ENCODE measurements at places on chromosomes 2 and 18.

DNA sequence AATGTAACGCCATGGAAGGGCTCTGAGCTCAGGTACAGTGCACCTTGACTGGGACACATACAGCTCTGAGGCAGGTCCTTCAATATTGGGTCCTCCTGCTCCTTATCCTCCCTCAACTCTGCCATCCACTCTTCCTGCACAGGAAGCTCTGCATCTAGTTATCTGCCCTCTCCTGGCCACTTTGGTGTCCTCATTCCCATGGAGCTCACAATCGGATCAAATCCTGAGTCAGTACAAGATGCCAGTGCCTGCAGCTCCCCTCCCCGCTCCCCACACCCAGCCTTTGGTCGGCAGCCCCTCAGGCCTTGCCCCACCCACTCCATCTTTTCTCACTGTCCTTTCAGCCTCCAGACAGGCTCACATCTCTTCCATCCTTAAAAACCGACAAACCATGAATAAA, 58.0 kb downstream of the LRRFIP1 start:
- DNase-seq = no peak

DNA sequence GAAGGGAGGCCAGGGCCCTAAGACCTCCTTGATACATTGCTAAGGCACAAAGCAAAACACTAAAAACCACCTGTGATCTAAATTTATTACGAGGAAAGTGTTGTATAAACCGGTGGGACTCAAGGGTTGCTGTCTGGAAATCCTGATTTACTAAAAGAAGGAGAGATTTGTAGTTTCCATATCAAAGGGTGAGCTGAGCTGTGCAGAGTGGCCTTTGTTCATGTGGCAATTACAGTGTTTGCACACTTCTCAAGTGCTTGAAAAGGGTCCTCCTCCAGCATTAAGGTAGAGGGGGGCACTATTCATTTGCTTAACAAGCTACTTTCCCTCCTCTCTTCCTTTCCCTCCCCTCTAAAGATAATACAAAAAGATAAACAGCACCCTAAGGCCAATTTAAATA, 30.5 kb upstream of the ITGA4 start:
- no peak for DNase-seq

- DNase-seq = no peak
Measured at GRCh38 chr2:236691799-236692167, 122.2 kb downstream of the ACKR3 start.

DNA sequence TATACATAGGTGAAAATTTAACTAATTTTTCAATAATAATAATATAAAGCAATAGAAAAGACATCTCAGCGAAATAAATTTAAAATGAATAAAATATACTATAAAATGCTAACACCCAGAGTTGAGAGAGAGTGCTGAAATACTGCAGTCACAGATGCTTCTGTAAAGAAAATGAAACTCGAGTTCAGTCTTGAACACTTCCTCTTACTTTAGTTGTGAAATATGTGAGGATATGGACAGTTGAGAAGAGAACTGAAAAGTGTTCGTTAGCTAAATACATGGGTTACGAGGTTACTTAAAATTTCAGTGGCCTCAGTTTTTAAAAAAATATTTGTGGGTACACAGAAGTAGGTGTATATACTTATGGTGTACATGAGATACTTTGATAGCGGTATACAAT, 106.8 kb downstream of the DNAH7 start:
- no peak for DNase-seq

- no peak for DNase-seq
Measured at GRCh38 chr2:173001664-173002604, 73.7 kb upstream of the MAP3K20 start.

- no peak for DNase-seq
Measured at GRCh38 chr2:24742730-24743129, 50.5 kb downstream of the PTRHD1 start.

- DNase-seq = no peak
Measured at GRCh38 chr2:119113489-119113770, 45.1 kb downstream of the C1QL2 start.

- no peak for DNase-seq
Measured at GRCh38 chr2:51866361-51866760, 834.4 kb upstream of the NRXN1 start.

DNA sequence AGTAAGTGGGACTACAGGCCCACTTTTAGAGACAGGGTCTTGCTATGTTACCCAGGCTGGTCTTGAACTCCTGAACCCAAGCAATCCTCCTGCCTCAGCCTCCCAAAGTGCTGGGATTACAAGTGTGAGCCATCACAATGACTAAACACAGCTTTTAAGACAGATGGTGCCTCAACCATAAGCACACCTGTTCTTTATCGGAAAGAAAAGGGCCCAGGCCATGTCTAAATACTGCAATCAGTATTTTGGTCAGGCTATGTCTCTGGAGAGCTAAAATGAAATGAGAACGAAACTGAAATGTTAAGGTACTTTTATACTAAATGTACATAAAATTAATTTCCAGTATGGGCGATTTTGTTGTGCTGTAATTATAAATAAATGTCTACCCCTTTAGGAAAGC, 69.5 kb upstream of the SPTBN1 start:
- no peak for DNase-seq

- DNase-seq = no peak
Measured at GRCh38 chr2:56118474-56118873, 65.3 kb upstream of the CCDC85A start.

DNA sequence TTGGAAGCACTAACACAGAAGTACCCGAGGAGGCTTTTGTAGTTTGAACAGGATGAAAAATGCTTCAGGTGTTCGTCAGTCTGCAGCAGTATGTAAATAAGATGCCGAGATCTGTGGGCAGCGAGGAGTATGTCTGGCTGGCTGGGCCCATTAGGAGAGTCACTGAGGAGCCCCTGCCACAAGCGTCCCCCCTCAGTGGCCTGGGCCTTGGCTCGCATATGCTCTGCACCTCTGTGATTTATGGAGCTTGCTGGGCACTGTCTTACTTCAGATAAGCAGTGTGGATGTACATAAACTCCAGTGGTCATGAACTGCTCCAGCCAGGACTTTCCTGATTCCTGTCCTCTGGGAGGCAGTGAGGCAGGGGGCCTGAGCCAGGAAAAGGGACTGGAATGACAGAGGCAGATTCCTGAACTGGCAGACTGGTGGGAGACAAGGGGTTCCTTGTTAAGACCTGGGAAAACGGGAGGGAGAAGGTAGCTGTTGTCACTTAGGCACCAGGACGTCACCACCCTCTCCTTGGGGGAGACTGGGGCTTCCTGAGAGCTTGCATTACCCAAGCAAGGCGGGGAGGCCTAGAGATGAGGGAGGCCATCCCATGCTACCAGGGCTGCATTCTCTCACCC, 46.0 kb downstream of the CELF4 start:
- DNase-seq = no peak

DNA sequence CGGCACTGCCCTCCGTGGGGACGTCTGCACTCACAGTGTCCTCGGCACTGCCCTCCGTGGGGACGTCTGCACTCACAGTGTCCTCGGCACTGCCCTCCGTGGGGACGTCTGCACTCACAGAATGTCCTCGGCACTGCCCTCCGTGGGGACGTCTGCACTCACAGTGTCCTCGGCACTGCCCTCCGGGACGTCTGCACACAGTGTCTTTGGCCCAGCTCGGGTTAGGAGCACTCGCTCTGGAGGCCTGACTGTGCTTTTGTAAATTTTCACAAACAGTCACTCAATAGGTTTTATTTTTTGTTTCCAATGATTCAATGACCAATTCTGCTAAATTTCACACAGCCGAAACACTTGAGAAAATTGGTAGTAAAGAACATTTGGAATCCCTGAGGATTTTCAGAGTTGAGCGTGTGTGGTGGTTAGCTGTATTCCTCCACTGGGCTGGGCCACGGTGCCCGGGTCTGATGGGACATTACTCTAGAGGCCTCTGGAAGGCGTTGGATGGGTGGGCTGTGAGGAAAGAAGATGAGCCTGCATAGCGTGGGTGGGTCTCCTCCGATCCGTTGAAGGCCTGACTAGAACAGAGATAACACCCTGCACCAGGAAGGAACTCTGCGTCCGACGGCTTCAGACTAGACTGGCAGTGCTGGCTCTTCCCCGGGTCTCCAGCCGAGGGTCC, 134.8 kb downstream of the RTP5 start:
- no peak for DNase-seq

GRCh38 chr18:4536447-4536846, 81.3 kb upstream of the DLGAP1 start:
- DNase-seq = no peak

- DNase-seq = peak; percentile 25
Measured at GRCh38 chr2:8576525-8577167, 105.2 kb upstream of the ID2 start.

DNA sequence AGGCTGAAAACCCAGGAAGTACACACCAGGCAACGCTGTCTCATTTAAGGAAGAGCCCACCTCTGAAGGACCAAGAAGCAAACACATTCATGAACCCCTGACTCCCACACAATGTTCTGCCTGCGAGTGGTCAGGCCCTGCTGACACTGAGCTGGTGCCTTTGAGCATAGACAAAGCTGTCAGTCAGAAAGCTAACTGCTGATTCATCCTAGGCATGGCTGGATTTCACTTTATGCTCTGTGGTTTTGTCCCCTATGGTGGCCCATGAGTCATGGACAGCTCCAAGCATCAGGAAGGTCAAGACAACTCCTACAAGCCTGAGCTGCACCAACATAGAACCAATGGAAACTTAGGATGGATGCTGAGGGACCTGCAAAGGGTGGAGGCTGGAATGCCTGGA, 78.9 kb downstream of the UXS1 start:
- no peak for DNase-seq

DNA sequence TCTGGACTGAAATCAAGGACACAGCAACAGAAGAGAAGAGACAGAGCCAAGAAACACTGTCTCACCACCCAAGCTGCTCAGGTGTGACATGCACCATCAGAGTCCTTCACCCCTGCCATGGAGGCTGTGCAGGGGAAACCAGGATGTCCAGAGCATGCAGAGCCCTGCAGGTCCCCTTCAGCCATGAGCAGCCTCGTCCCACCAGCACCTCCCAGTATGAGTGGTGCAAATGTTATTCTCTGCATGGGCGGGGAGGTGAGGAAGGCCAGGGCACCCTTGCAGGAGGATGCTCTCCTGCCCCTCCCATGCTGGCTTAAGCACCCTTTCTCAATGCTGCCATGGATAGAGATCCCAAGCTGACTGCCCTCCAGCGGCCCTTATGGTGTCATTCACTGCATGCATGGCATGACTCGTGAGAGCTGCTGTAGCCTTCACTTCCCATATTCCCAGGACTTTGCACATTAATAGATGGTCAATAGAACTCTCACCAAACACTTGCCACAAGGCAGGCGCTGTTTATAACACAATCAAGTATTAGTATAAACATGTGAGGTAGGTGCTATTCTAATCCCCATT, 171.0 kb downstream of the ANAPC1 start:
- no peak for DNase-seq

DNA sequence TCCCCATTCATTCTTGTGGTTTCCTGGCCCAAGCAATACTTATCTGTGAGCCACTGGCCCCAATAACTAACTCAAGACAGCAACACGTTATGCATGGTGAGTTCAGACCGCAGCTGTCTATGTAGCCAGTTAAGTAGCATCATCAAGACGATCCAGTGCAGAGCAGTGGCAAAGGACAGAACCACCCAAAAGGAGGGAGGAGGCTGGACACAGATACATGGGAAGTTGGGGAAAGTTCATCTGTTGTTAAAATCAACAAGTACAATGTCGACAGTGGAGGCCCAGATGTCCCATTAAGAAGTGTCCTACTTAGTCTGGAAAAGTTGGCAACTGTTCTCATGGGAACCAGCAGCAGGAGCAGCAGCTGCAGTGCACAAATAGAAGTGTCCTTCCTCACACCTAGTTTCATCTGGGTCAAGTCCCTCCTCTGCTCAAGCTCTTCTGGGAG, 106.9 kb upstream of the THOC1 start:
- DNase-seq = no peak

DNA sequence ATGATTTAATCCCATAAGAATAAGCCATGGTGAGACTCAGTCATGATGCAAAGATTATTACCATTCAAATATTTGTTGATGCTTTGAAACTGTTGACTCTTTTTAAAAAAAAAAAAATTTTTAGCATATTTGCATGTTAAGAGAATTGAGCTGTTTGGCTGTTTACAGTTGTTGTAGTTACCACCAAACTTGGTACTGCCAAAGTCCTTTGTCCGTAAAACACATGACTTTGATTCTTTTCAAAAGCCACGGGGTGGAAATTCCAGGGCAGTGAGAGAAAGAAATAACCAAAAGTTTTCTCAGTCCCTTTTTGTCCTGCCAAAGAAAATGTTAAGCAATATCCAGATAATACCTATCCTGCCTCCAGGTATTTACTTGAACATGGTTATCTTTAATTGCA, 474.8 kb downstream of the METTL4 start:
- no peak for DNase-seq

- DNase-seq = no peak
Measured at GRCh38 chr2:98479959-98480524, 35.4 kb downstream of the INPP4A start.

- DNase-seq = peak; percentile 62
Measured at GRCh38 chr2:9205963-9206948, at the start of gene ASAP2. Gene ASAP2 (plus strand): TSS chr2:9206812. CDS start chr2:9207105, 293 bp downstream.

GRCh38 chr2:70964596-70965386, 13.6 kb upstream of the ANKRD53 start:
- DNase-seq = peak; percentile 77

- no peak for DNase-seq
Measured at GRCh38 chr2:177275743-177276055, 11.2 kb upstream of the NFE2L2 start.

DNA sequence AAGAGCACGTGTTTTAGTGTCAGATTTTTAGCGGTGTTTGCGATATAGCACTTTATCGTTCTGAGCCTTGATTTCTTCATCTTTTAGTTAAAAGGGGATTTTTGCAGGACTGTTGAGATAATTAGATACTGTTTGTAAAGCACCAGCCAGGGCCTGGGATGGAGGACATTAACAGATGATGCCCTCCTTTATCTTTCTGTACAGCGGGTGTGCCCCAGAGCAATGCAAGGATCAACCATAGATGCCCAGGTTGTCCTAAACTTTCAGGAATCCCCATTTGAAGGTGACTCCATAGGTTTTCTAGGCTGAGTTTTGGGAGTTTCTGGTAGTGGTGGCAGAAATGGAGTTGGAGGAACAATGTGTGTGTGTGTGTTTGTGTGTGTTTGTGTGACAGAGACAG, 97.0 kb upstream of the SPRED2 start:
- DNase-seq = no peak

- DNase-seq = no peak
Measured at GRCh38 chr2:134224005-134224404, 29.9 kb upstream of the MGAT5 start.

DNA sequence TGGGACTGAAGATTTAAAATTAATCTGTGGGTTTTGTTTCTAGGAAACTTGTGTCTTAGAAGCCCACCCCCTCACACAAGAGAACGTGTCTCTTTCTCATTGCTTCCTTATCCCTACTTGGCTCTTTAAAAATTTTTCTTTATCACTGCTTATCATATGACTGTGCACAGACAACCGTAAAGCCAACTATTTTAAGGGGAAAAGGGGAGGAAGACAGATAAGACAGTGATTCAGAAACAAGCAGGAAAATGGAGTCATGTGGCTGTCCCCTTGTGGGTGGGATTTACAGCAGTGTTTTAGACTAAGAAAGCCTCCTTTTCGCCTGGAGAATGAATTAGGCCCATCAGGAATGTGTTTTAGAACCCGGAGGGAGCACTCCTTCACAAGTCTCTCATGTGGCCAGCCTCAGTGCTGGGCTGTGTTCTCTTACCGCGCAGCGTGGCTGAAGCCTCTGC, 17.6 kb downstream of the PRKCE start:
- no peak for DNase-seq
